ENCODE measurements at places on chromosomes 1 and 21.

DNA sequence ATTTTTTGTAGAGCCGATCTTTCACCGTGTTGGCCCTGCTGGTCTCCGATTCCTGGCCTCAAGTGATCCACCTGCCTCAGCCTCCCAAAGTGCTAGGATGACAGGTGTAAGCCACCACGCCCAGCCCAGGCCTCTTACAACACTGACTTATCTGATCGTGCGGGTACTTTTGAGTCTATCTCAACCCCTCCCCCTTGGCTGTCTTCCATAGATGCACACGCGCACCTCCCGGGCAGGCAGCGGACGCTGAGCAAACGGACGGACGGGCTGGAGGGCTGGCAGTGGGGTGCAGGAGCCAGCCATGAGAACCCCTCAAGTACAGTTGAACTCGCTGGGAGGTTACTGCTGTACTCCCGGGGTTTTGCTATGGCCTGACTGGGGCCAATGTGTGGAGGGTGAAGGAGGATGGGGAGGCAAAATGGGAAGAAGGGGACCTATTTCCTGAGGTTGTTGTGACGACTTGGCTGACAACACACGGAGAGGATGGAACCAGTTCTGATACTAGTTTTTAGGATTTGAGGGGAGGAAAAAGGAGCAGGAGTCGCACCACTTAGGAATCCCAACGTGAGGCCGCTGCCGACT is 959 bp downstream of the CD58 start:
- no peak for DNase-seq

- no peak for DNase-seq
These were observed 15.0 kb downstream of the NPR1 start for GRCh38 chr1:153693466-153693865.

GRCh38 chr21:44701541-44701940 is 4.6 kb downstream of the KRTAP10-12 start:
- DNase-seq, result no peak

DNA sequence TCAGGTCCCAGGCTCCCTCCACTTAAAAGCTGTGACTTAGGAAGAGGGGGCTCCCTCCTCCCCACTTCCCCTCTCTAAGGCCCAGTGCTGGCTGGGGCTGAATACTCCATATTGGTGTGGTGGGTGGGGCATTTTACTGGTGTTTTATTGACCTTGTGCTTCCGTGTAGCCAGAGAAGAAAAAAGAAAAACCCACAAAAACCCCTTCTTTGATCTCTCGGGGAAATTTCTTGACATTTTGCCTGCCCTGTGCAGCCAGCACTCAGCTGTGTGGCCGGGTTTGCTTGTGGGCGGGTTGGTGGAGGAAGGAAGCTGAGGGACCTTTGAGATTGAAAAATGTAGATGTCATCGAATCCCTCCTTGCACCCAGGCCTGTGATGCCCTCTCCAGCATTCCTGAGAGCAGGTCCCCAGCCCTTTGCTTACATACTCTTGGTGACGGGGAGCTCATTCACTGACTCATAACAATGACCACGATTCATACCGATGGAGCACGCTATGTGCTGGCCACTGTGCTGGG is 24.8 kb downstream of the TNFRSF8 start:
- no peak for DNase-seq

DNA sequence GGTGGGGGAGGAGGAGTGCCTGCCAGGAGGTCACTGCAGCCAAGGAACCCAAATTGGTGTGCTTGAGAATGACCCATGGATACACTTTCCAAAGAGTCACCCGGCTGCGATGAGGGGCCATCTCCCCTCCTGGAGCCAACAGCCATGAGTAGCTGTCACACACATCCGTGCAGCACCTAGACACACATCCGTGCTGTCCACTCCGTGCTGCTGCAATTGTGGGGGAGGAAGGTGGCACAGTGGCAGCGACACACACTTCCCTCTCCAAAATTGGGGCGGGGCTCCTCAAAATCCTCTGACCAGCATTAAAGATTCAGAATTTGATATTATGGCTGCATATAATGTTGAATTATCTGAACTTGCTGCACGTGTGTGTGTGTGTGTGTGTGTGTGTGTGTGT is 15.8 kb downstream of the TP73 start:
- no peak for DNase-seq

- no peak for DNase-seq
These were observed 584.2 kb downstream of the NEGR1 start for GRCh38 chr1:71698186-71698585.

- no peak for DNase-seq
These were observed 15.1 kb upstream of the SERTAD4 start for GRCh38 chr1:210217482-210217881.

GRCh38 chr1:215507119-215507518 is 60.0 kb upstream of the KCTD3 start:
- no peak for DNase-seq

DNA sequence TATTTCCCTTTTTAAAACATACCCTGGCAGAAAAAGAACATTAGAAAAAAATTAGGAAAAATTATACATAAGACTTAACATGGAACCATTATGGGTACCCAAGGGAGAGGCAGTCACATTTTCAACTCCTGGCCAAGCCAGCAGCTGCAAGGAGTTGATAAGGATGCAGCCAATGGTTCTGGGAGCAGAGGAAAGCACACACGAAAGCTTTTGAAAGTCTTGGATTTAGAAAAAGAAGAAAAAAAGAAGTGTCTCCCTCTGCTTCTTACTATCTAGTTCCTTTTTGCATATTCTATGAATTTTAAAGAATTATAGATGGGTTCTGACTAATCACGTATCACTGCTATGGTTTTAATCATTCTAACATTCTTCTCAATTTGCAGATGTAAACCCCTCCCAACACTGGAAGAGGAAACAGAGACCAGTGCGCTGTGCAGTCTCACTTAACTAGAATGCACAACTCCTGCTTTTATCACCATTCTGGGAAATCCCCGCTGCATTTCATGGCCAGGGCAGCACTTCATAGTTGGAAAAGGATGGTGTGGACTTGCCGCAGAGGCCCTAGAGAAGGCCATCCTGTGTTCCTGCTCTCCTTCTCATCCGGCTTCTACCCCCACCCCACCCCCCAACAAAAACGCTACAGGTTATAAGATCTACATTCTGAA is 2.7 kb upstream of the CD58 start:
- DNase-seq, result no peak

DNA sequence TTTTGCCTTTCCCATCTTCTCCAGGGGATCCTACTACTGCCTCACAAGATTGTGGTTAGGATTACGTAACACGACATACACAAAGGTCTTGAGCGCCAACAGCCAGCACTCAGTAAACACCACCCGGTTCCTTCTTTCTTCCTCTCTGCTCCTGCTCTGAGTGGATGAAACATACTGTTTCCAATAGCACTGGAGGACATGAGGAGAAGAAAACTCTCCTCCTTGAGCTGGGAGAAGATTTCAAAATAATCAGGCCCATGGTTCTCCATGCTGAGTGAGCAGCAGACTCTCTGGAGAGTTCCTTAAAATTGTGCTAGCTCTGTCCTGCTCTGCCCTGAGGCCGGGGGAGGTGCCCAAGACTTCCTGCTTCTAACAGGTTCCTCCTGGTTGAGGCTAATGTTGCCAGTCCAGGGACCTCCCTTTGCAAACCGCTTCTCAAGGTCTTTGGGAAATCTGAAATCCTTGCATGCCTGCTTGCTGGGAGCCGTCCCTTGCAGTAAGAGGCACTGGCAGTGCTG is 29.4 kb upstream of the MX1 start:
- DNase-seq, result no peak

DNA sequence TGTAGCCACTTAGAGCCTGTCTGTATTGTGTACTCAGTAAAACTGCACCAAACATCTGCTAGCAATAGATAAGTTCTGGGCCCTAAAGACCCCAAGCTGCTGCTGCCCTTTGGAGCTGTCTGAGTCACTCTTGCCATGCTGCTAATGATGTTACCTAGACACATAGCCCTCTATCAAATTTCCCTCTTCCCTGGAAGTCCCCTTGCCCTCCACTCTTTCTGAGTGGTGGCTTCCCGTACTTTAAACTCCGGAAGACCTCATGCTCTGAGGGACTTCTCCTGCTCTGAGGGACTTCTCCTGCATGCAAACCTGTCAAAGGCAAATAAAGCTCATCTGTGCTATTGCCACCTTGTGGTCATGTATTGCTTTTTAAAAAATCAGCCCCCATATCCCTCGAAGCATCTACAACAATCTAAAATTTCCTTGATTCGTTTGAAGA is 34.0 kb downstream of the FH start:
- DNase-seq, result no peak

DNA sequence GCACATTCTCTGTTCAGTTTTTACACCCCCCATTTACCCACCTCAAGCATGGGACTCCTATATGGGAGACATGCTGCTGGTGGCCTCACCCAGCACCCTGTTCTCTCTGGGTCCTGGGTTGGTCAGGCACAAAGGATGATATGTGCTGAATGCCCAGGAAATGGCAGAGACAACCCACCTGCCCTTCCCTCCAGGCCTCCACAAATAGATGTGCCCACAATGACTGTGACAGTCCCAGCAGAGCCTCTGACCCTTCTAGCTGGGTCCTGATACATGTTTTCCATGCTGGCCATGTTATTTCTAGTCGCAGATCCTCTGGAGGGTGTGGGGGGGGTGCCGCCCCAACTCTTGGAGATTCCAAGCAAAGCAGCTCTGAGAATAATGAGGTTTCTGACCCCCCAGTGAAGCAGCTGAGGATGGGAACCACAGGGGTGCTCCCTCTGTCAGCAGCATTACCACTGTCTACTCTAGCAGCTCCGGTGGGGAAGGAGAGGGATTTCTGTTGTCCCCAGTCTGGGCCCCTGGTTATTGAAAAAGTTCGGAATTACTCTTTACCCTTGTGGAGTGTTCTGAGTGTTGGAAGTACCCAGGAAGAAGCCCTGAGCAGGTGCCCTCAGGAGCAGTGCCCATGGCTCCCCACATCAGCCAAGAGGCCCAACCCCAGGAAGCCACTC is 1.2 kb upstream of the CCDC28B start:
- no peak for DNase-seq

DNA sequence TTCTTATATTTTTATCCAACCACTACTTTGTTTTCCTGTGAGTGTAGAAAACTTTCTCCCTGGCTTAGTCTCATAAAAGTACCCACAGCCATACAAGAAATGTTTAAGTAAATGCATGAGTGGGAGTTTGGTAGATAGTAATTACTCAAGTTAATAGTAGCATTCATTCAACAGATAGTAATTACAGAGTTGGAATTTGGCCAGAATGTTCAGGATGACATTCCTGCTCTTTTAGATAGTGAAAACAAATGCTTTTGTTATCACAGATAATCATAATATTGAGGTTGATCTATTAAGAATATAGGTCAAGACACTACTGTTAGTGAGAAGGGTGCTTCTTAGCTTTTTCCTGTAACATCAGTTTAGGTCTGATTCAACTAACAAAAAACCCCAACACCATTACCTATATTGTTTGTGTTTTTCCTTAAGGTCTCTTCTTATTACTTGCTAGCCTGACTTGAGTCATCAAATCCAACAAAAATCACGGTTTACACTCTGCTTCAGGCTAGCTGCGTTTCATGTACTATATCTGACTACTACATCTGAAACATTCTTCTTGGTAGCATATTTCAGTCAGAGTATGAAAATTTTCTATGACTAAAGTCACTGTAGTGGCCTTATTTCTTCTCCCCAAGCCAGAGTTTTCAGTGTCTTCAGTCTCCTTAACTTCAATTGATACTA is 163.7 kb downstream of the HS2ST1 start:
- no peak for DNase-seq

DNA sequence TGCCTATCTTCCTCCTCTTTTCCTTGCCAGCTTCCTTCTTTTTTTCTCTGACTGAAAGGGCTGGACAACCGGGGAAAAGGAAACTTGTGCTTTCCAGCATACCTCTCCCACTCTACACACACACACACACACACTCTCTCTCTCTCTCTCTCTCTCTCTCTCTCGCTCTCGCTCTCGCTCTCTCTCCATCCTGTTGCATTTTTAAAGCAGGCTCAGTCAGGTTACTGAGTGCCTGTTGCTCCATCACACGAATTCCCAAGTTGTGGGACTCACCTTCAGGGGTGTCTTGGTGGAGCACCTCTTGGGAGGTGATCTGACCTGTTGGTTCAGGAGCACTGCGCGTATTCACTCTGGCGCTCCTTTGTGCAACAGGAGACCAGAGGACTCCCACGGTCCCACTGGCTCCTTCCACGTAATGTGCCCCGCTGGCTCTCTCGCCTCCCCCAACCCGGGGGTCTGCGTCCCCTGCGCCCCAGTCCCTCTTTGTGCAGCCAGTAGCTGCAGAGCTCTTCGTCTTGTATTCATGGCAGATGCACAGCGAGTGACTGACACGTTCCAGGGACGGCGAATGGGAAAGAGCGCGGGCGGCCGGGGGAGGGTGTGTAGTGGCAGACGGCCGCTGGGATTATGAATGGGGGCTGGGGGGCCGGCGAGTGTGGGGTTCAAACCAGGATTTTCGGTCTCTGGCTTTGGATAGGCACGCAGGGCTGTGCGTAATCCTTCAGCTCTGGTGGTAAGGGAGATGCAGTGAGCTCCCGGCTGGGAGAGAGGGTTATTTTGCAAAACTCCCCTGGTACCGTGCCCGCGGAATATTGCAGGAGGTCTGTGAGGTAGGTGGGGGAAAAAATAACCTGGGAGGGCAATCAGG is 660 bp upstream of the PDE4B start:
- no peak for DNase-seq

DNA sequence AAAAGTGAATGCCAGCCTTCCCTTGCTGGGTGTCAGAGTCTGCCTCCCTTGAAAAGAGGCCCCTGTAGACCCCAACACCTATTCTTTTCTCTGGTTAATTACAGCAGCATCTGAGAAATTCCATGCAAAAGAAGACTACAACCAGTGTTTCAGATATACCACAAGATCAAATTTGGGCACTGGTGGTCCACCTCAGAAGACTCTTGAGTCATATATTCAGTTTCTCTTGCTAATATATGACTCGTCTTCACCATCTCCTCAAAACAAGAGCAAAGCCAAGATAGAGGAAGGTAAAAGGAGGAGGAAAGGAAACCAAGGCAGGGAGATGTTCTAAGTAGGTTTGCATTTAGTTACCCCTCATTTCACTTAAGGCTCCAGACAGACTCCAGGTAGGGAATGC is 259.9 kb downstream of the ZNF648 start:
- no peak for DNase-seq

GRCh38 chr1:35887508-35887907 is 4.5 kb downstream of the AGO1 start:
- DNase-seq, result no peak

- no peak for DNase-seq
These were observed 55.0 kb downstream of the KAZN start for GRCh38 chr1:14653461-14653960.

- DNase-seq, result no peak
These were observed 6.4 kb upstream of the NBPF11 start for GRCh38 chr1:148158341-148159003.

GRCh38 chr1:6487804-6488484 is 3.5 kb downstream of the PLEKHG5 start:
- DNase-seq, result no peak

- DNase-seq, result no peak
These were observed 102.8 kb downstream of the CDC7 start for GRCh38 chr1:91603409-91603808.
